ENCODE measurements at places on chromosomes 5 and 9.

GRCh38 chr5:125180231-125180829, 433.9 kb upstream of the ZNF608 start:
- DNase-seq: peak; percentile 22

DNA sequence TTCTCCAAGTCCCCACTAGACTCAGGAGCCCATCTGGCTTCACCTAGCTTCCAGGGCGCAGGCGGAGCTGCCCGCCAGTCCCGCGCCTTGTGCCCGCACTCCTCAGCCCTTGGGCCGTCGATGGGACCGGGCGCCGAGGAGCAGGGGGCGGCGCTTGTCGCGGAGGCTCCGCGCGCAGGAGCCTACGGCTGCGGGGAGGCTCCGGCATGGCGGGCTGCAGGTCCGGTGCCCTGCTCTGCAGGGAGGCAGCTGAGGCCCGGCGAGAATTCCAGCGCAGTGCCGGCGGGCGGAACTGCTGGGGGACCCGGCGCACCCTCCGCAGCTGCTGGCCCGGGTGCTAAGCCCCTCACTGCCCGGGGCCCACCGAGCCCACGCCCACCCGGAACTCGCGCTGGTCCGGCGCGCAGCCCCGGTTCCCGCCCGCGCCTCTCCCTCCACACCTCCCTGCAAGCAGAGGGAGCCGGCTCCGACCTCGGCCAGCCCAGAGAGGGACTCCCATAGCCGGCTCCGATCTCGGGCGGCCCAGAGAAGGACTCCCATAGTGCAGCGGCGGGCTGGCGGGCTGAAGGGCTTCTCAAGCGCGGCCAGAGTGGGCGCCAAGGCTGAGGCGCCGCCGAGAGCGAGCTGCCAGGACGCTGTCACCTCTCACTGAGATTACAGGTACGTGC, 78.1 kb upstream of the PJA2 start:
- no peak for DNase-seq

GRCh38 chr5:137245438-137245837, 253.7 kb downstream of the SPOCK1 start:
- no peak for DNase-seq

DNA sequence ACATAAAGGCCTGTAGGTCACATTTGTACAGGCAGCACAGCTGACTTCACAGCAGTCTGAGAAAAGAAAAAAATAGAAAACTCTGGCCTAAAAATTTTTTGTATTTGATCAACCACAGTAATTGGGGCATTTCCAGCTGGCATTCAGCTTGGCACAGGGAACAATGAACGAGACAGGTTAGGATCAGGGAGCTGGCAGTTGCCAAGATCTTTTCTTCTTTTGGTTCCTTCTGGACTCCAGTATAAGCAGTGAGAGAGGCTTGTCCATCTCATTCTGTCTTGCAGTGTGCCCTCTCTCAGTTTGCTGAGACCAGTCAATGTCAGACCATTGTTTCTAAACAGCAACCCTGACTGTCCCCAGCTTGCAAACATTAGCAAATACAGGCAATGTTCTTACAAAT, 601.1 kb downstream of the TLR4 start:
- DNase-seq: no peak

GRCh38 chr5:172906888-172907287, 52.3 kb upstream of the RPL26L1 start:
- DNase-seq: no peak

GRCh38 chr5:65913519-65913918, 12.9 kb upstream of the ERBIN start:
- no peak for DNase-seq

GRCh38 chr9:115640887-115641286, 512.7 kb upstream of the PAPPA start:
- DNase-seq: peak; percentile 78

DNA sequence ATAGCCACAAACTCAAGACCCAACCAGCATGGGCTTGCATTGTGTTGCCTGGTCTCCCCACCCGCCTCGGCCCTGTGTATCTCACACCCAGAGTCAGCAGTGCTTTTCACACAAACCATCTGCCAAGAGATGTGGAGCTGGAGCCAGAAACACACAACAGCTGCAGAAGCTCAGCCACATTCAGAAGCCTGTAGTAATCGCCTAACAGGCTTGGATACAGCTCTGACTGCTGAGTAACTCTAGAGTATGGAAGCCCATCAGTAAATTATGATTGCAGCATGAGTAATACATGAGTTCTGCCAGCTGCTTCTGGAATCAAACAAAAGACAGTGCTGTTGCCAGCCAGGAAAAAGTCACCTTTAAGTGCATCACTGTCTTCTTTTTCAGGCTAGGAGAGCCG, 16.0 kb downstream of the TEK start:
- peak; percentile 96 for DNase-seq

GRCh38 chr5:1912951-1913565, 30.3 kb upstream of the IRX4 start:
- DNase-seq: no peak

- no peak for DNase-seq
Observed at GRCh38 chr5:159030357-159030756, 69.4 kb downstream of the EBF1 start.

GRCh38 chr9:5113994-5114748, 71.3 kb downstream of the INSL6 start:
- no peak for DNase-seq

DNA sequence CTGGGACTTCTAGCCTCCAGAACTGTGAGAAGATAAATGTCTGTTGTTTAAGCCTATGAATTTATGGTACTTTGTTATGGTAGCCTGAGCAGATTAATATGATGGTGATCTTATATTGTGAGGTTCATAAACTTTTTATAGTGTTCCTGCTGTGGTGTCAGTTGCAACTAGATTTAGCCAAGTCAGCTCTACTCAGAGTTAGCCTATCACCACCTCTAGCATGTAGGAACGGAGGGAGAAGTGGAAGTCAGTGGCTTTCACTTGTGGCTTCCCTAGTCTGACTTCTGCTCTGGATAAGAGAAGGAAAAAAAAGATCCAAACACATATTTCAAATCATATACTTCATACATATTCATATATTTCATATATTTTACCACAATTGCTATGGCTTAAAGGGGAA, 6.6 kb downstream of the POC5 start:
- DNase-seq: no peak

GRCh38 chr5:32625547-32625946, 40.2 kb downstream of the SUB1 start:
- DNase-seq: no peak

DNA sequence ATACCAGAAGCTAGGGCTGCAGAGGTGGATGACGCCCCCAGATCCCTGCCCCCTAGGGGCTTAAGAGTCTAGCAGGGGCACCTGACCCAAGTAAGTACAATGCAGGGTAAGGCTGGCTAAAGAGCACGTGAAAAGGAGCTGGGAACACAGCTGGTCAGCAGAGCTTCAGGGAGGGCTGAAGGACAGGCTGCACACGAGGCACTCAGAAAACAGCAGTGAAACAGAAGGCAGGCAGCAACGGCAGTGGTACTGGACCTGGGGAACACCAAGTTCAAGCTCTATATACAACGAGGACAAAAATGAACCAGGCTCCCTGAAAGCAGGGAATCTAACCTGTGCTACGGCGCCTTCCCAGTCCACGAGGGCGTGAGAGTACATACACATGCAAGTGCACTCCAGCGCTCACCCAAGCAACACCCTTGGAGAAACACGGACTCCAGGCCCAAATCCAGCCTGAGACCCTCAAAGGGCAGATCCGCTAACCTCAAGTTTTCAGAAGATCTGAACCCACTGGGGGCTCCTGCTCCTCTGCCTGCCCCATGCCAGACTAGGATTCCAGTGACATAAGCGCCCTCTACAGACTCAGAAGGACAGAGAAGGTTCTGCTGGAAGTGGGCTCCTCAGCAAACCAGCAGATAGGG, 57.4 kb downstream of the PSMB7 start:
- DNase-seq: no peak

DNA sequence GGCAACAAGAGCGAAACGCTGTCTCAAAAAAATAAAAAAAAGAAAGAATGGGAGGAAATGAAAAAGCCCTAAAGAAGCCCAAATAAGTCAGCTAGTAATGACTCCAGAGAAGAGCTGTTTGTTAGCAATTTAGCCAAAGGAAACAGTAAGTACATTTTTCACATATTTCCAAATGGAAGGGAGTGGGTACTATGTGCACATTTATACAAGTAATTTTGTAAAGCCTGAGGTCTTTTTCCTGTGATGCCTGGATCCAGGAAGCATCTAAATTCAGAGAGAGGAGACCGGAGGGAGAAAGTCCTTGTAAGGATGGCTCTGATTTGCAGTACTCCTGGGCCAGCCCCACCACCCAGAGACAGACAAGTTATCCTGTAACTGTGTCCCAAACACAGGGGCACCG, 14.7 kb downstream of the FBP1 start:
- DNase-seq: no peak

DNA sequence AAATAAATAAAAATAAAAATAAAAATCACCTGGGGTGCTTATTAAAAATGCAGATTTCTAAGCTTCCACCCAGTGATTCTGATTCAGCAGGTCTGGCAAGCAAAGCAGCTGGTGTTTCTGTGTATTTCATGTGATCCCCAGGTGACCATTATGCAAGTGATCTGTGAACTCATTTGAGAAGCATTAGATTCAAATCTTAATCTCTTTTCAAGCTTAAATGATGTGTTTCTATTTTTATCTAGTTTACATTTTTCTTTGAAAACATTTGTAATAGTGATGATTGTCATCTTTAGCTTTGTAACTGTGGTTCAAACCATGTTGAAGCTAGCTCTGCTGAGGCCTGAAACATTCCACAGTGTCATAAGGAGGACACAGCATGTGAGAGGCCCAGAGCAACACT, 804.8 kb upstream of the ZNF608 start:
- DNase-seq: no peak
